Activated CD4-positive, CD25-positive, alpha-beta regulatory T cell treated with anti-CD3 and anti-CD28 coated beads, Interleukin-2, amount 50 U/mL, for 16 hours (primary cell): ENCODE measurements at places on chromosomes 1 and 21.

- DNase-seq, result no peak
Measured at GRCh38 chr1:162171111-162171510, 101.6 kb downstream of the NOS1AP start.

- DNase-seq, result no peak
Measured at GRCh38 chr1:30133414-30134055, 589.9 kb downstream of the MATN1 start.

GRCh38 chr1:28506907-28507246 is 1.0 kb downstream of the RCC1 start:
- DNase-seq, result no peak

- no peak for DNase-seq
Measured at GRCh38 chr1:201153474-201154388, 543 bp downstream of the TMEM9 start.

- DNase-seq, result no peak
Measured at GRCh38 chr21:35724156-35724555, 336.2 kb downstream of the SETD4 start.

GRCh38 chr1:210132582-210132981 is 100.0 kb upstream of the SERTAD4 start:
- DNase-seq, result no peak

DNA sequence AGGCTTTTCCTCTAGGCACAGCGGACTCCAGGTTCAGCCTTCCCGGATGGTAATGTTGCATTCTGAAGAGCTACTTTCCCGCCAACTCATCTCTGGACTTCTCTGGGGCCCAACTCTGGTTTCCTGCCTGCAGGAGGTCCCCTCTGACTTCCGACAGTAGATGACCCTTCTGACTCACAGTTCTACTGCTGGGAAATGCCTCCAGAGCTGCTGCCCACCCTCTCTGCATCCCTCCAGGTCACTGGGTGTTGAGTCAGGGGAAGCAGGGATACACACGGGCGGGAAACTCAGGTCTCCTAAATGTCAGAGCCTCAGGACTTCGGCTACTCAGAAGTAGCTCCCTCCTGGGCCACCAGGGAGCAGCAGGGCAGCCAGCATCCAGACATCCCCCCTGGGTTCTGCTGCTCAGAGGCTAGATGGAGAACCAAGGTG is 2.1 kb upstream of the KIF21B start:
- DNase-seq, result no peak

DNA sequence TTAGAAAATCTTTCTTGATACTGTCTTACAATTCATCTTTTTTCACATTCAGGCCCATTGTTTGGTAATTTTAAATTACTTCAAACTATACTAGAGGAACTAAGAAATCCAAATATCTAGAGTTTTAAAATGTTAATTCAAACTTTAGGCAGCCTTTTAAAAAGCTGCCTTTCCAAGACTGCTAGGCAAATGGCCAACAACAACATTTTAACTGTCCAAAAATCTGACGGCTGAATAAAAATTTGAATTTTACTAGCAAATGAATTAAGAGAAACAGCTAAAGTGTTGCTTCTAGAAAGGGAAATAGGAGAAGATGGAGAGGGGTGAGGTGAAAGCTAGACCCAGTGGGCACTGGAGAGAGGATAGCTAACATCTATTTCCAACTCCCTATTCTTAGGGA is 17.2 kb downstream of the DPYD start:
- no peak for DNase-seq

DNA sequence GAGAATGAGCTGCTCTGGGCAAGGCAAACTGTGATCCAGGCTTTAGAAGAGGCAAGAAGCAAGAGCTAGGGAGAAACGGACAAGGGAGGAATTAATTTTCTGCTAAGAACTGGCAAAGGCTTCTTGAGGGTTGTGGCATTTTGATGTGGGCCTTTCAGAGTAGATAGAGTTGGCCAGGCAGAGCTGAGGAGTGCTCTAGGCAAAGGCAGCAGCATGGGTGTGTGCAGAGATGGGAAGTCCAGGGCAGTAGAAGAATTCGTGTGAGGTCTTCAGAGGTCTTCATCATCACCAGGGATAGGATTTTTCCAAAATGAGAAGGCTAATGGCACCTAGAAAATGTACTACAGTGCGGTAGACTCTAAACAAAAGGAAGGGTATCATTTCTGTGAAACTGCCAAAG is 237.8 kb downstream of the LTN1 start:
- DNase-seq, result no peak

GRCh38 chr1:64934878-64935275 is 31.5 kb downstream of the JAK1 start:
- no peak for DNase-seq
